ENCODE measurements at places on chromosomes 1 and 21.

DNA sequence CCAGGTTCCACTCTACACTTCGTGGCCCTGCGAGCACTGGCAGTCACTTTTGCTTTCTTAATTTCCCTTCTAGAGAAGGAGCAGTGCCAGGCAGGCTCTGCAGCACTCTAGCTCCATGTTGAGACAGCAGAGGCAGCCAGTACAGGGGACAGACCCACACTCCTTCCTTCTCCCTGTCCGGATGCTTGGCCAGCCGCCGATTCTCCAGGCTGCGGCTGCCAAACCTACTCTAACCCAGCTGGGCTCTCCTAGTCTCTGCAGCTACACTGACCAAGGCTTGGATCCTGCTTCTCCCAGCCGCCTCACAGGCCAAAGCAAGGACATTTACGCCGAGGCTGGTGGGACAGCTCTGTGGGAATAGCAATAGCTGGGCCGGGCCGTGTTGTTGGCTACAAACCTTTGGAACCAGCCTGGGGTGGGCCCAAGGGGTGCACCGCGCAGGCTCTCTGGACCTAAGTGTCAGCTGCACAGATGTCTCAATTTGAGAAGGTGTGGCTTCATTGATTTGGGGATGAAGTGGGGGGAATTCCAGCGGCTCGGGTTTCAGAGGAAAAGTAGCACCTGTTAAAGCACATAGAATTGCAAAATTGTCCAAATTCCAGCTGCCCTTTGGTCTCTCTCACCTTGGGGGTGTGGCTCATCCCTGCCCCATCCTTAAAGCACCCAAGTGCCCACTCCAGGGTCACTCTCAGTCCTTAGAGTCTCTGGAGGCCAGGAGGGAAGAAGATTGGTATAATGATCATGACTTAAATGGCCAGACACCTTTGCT lies 3.2 kb downstream of the BARHL2 start:
- no peak for DNase-seq

DNA sequence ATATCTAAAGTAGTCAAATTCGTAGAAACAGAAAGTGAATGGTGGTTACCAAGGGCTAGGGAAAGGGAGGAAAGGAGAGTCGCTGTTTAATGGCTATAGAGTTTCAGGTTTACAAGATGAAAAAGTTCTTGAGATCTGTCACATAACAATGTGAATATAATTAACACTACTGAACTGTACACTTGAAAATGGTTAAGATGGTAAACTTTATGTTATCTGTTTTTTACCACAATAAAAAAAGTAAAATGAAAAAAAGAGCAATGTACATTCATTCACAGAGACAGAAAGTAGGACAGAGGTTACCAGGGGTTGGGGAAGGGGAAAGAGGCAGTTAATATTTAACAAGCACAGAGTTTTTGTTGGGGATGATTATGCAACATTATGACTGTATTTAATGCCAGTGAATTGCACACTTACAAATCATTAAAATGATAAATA lies 53.3 kb upstream of the SEC16B start:
- DNase-seq = no peak

GRCh38 chr21:39198800-39199199 lies 15.5 kb upstream of the PSMG1 start:
- DNase-seq = no peak

DNA sequence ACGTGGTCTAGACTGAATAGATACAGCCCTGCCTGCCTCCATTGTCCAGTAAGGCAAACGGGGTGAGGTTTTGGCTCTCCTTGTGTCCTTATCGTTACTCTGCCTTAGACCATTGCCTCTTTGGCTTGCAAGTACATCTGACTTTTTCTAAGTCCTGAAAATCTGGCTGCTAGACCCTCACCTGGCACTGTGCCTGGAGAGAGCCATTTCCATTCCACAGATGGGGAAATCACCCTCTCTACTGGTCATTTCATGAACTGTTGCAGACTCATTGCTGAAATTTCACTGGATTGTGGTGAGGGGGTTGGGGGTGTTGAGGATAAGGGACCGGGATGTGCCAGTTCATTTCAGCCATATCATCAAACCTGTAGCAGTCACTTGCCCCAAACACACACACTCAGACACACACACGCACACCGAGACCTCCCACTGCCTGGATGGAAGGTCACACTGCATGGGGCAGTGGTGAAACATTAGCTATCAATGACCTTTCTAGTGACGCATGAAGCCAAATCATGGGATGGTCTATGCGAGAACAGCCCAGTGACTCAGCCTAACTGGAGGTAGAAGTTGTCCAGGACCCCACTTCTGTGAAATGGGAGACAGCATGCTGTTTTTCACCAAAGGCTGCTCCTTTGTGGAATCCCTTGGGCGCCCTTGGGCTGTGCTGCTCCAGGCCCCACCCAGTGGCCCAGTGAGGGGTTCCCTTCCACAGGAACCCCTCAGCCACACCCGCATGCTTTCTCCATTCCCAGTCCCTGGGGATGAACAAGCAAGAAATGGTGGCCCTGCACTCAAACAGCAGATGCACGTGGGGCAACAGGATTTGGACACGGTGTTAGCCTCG lies 34.9 kb upstream of the VASH2 start:
- peak; percentile 38 for DNase-seq

DNA sequence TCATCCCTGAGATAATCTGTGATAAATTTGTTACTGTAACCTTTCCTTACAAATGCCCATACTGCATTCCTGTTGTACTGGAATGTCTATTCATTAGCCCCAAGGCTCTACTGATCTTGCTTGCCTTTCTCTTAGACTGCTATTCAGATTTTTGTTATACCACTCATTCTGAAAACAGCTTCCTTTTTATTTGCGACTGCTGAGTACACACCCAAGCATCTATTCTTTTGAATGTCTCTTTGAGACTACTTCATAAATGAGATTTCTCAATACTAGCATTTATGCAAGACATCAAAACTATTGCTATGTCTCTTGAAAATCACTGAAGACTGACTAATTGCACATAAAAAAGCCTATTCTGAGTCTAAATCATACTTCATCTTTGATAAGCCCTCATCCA lies 38.6 kb downstream of the DENND1B start:
- no peak for DNase-seq

GRCh38 chr1:165853528-165854075 lies 26.2 kb downstream of the UCK2 start:
- no peak for DNase-seq
